ENCODE measurements at places on chromosomes 6 and 20.

- DNase-seq: no peak
These were observed 399.8 kb upstream of the EPHA7 start for GRCh38 chr6:93819189-93819588.

GRCh38 chr6:4434655-4435054 is 299.3 kb upstream of the ECI2 start:
- DNase-seq: no peak

DNA sequence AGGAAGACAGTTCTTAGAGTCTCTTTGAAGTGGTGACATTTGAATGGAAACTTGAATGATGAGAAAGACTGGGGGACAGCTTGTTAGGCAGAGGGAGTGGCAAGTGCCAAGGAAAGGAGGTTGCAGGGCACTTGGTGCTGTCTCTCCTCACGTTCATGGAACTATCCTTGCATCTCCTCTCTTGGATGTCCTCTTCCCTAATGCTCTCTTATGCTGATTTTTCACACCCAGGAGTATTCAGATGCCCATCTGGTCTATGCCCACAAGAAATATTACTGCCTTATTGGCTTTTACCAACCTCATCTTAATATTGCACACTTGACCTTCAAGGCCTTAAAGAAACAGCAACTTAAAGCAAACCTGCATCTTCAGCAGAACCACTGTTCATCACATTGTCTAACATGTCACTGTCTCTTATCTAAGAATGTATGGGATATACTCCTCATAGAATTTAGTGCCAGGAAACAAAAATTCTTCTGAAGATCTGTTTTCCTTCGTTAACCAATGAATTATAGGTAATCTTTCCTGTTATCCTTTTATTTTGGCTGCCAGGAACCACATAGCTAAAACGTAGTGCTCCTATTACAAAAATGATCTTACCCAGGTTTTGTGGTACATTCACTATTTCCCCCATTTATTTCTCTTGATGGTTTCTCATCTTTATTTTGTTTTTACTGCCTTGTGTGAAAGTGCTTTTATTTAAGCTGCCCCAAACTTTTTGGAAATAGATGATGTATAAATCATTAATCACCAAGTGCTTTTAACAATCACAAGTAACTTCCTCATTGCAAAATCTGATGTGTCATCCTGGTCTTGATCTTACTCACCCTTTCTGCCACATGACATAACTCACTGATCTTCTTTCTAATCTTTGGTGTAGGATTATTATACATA is 12.8 kb downstream of the RGS17 start:
- no peak for DNase-seq

DNA sequence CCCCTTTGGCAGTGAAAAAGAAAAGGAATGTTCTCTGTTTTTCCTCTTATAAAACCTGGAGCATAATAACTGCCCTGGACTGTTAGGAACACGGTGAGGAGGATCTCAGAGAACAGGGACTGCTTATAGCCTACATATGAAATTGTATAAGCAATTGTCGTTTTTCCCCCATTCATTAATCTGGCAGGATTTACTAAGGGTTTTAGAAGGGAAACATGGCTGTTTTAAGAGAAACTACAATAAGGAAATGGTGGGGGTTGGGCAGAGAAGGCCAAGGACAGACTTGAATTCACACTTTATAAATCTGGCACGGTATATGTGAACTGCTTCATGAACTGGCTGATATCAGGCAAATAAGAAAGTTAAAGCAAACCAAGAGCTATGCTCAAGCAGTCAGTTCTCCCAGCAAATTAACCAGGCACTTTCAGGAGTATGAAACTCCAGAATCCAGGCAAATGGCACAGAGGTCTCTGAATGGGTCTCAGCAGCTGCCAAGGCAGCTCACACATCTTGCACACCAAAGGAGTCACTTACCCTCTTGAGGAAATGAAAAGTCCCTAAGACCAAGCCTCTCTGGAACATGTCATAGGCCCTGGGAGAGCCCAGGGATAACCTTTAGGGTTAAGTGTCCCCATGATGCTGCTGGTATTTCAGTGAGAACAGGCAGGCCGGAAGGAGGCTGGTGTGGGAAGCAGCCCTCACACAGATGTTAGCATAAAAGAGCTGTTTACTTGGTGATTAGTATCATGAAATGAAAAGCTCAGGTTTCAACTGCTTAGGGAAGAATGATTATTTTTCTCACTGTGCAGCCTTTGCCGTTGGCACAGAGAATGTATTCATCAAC is 260.5 kb upstream of the MARCKS start:
- no peak for DNase-seq

DNA sequence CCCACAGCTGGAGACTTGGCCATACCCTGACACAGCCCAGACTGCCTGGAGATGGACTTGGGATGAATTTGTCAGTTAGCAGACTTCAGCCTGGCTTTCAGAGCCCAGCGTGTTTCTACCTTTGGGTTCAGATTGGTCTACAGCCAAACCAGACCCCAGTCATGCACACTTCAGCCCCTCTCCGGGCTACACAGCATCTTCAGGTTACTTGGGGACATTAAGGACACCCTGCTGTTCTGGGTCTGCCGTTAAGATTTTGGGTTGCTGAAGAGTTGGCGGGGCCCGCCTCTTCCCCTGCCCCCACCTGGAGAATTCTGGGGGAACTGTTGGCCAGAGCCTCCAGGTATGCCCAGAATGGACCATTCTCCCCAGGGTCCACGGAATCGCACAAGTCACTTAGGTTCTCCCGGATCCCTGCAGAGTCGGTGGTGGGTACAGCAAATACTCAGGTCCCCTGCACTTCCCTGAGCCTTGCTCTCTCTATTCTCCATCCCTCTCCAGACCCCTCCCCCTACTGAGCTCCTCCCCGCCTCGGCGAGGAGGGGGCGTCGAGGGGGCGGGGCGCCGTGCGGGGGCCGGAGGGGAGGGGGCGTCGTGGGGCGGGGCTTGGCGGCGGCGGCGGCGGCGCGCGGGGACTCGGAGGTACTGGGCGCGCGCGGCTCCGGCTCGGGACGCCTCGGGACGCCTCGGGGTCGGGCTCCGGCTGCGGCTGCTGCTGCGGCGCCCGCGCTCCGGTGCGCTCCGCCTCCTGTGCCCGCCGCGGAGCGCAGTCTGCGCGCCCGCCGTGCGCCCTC is at the start of gene PTK7:
Gene PTK7, plus strand, starts transcription at position 645 of the 794 bp plus-strand sequence. CDS start 175 bp downstream, outside the sequence.
- peak; percentile 27 for DNase-seq

DNA sequence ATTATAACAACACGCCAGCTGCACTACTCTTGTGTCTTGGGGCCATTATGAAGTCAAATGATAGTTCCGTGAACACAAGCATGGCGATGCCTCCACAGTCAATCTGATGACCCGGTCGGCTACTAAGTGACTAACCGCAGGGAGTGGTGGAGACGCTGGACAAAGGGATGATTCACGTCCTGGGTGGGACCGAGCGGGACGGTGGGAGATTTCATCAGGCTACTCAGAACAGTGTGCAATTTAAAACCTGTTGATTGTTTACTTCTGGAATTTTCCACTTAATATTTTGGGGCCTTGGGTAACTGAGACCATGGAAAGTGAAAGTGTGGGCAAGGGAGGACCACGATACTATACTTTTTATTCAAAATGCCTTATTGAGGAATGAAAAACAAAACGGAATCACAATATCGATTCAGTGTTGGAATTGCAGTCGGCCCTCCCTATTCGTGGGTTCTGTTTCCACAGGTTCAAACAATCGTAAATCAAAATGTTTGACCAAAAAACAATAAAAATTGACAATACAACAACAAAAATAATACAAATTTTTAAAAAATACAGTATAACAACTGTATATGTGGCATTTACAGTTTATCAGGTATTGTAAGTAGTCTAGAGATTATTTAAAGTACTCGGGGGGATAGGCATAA is 66.5 kb downstream of the MYLK4 start:
- no peak for DNase-seq
